ENCODE measurements at places on chromosomes 13 and 19.
A peak's percentile ranks its signal among the peaks of the same experiment; 100 is the strongest.

DNA sequence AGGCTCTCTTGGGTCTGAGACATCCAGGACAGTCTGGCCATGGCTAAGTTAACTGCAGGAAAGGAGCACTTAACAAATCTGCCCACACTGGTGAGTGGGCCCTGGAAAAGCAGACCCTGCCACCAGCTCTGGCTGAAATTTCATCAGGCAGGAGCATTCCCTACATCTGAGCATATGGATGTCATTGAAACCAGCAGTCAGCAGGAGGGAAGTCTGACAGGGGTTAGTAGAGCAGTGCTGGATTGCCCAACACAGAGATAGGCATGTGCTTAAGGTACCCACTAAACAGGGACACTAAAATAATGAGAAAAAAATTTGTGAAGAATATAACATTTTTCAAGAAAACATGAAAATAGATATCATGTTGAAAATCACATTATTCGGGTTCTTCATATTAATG is 13.6 kb upstream of the ACOD1 start:
- DNase-seq: no peak

DNA sequence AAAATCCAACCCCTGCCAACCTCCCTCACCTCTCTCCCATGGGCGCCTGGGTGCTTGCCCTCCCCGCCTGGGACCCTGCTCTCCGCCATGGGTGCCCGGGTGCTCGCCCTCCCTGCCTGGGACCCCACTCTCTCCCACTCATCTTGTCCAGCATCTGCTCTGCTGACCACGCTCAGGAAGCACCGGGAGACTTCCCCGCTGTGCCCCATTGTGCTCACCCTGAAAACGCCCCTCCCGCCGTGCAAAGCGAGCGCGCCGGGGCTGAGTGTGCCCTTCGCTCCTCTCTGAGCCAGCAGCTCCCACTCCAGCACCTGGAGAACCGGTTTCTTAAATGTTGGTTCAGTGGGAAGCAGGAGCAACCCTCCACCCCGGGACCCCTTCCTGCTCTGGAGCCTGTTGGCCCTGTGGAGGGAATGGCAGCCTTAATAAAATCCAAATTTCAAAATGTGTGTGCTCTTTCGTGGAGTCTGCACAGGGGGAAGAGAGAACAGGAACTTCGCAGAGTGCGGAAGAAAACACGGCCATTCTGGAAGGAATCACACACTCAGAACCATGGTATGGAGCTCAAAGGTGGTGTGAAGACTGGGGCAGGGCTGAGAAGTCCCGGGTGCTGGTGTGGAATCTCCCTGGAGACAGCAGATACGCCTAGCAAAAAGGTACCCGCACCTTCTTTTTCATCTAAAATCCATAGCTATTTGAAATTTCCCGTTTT is 23.1 kb upstream of the CDC16 start:
- no peak for DNase-seq

GRCh38 chr19:14821937-14822336 is 13.0 kb downstream of the OR7A5 start:
- no peak for DNase-seq

DNA sequence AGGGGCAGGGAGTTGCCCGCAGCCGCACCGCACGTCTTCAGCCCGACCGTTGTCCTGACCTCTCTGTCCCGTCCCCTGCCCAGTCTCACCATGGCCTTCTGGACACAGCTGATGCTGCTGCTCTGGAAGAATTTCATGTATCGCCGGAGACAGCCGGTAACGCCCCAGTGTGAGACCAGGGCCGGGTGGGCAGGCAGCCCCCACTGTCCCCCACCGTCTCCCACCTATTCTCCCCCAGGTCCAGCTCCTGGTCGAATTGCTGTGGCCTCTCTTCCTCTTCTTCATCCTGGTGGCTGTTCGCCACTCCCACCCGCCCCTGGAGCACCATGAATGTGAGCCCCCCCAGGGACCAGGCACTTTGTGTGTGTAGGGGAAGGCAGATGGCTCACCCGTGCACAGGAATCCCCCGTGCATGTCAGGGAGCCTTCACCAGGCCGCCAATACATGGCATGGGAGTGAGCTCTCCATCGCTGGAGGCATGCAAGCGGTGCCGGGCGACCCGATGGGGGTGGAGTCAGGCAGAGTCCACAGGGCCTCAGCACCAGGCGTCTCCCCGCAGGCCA is 1.4 kb downstream of the ABCA7 start:
- no peak for DNase-seq

GRCh38 chr13:112144616-112145550 is 77.9 kb downstream of the SOX1 start:
- DNase-seq: no peak

- no peak for DNase-seq
Measured at GRCh38 chr13:43963726-43964125, 84.0 kb downstream of the LACC1 start.

GRCh38 chr13:114151565-114152284 is 19.3 kb upstream of the RASA3 start:
- DNase-seq: no peak

- no peak for DNase-seq
Measured at GRCh38 chr13:73704587-73704986, 429.6 kb downstream of the KLF12 start.

DNA sequence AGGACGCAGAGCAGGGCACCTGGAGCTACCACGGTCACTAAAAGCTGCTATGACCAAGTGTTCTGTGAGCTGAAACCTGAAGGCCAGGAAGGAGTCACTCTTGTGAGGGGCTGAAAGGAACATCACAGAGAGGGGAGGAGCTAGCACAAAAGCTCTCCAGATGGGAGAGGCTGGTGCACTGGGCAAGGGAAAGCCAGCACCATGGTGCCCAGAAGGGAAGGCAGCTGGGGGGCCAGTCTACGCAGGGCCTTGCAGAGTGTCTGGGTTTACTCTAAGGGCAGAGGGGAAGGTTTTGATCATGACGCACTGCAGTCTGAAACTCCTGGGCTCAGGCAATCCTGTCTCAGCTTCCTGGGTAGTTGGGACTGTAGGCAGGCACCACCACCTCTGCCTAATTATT is 4.1 kb upstream of the ZNF580 start:
- no peak for DNase-seq

DNA sequence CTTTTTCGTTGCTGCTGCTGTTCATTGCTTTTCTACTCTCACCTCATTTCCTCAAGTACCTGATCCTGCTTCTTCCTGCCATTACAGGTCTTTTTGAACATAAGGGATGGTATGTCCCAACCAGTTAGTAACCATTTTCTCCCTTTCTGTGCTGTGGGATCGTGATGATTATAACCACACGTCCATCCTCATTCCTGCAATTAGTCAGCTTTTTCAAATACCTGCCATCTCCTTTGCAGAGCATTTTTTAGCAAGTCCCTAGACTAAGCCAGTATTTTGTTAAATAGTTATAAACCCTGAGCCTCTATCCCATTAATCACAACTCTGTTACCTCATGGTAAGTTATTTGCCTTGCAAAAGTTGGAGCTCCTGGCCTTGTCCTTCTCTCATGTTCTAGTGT is 109.2 kb downstream of the FNDC3A start:
- no peak for DNase-seq

- no peak for DNase-seq
Measured at GRCh38 chr19:3944018-3944721, 11.3 kb downstream of the NMRK2 start.

DNA sequence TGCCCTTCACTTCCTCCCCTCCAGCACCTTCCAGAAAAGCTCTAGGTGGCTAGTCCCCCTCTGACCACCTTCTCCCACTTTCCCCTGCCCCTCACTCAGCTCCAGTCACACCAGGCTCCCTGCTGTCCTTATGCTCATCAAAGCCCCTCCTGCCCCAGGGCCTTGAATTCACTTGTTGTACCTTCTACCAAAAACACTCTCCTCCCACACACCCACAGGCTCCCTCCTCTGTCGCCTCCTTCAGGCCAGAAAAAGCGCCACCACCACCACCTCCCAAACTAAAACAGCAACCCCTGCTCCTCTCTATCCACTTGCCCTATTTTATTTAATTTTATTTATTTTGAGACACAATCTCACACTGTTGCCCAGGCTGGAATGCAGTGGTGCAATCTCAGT is 4.8 kb upstream of the CEACAM16 start:
- DNase-seq: peak; percentile 20

GRCh38 chr19:6725513-6726231 is 5.2 kb upstream of the C3 start:
- DNase-seq: no peak

DNA sequence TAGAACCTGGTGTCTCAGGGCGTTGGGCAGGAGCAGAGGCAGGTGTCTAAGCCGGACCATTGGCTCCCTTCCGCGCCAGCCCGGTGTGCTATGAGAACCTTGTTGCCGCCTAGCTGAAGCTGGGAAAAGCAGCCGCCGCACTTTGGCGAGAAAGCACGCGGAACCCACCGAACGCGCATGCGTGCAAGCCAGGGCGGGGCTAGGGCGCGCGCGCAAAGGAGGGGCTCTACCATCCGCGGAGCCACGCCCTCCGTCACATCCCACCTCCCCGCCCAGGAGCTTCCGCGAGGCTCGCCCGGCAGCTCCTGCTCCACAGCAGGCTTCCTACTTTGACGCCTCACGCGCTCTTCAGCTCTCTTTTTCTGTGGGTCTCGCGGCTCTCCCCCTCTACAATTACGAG is 51.3 kb downstream of the WDR87 start:
- peak; percentile 28 for DNase-seq

- no peak for DNase-seq
Measured at GRCh38 chr13:97743938-97744337, 209.5 kb upstream of the IPO5 start.

- DNase-seq: peak; percentile 30
Measured at GRCh38 chr19:8363803-8364771, at the start of gene ANGPTL4. Gene ANGPTL4 (plus strand): TSS chr19:8364155. CDS start chr19:8364322, 167 bp downstream.

DNA sequence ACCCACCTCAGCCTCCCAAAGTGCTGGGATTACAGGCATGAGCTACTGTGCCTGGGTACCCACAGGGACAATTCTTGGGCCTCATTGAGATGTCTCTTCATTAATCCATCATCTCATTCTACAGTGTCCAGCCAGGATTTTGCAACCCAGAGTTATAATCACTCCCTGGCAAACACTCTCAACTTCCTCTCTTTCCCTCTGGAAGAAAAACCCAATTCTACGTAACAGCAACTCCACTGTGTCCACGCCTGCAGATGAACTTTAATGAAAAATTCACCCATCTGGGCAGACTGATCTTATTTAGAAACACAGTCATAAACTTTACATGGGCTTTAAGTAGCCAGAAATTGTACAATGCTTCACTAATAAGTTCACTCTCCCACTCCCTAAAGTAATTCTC is 90.1 kb upstream of the ABCC4 start:
- no peak for DNase-seq
